Stimulated activated CD4-positive, alpha-beta T cell treated with anti-CD3 and anti-CD28 coated beads, Interleukin-12 subunit alpha, Interleukin-12 subunit beta, amount 100 ng/mL, for 48 hours (primary cell): ENCODE measurements at places on chromosomes 13 and 19.

GRCh38 chr19:34141025-34141424, 31.3 kb upstream of the LSM14A start:
- no peak for DNase-seq

DNA sequence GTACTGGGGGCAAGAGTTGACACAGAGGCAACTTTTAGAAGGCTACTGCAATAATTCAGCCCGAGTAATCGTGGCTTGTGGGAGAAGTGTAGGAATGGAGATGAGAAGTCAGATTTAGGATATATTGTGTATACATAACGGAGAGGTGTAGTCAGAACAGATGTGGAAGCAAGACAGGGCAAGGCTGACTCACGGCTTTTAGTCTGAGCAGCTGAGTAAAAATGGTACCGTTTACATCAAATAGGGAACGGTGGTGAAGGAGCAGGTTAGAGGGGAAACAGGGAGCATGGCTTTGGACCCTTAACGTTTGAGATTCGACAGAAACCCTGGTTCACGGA, 796 bp upstream of the LSM14A start:
- DNase-seq = peak; percentile 50

DNA sequence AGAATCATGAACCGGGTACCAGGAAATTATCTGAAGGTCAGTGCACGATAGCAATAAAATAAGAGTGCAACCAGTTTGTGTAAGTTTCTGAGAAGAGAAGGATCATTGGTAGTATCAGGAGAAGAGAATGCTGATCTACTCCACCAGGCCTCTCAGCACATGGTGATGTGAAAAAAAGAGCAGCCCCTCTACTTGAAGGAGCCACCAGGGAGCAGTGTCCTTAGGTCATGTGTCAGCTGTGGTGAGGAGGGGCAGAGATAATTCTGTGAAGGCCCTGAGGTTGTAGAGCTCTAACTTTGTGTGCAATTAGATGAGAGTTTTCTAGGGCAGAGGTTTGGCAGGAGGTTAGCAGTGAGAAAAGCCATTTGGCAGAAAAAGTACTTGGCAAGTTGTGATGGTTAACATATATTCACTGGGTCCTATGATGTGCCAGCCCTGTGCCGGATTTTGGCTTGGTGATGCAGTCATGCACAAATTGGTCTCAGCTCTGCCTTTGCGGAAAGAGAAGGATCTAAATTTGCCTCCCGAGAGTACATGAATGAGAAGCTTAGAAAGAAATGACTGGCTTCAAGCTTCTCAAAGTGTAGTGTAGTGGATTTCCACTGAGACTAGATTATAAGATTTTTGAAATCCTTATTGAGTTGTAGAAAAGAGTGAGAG, 19.2 kb upstream of the ZC3H13 start:
- no peak for DNase-seq

GRCh38 chr19:5081443-5082161, 112.7 kb downstream of the KDM4B start:
- DNase-seq = no peak

DNA sequence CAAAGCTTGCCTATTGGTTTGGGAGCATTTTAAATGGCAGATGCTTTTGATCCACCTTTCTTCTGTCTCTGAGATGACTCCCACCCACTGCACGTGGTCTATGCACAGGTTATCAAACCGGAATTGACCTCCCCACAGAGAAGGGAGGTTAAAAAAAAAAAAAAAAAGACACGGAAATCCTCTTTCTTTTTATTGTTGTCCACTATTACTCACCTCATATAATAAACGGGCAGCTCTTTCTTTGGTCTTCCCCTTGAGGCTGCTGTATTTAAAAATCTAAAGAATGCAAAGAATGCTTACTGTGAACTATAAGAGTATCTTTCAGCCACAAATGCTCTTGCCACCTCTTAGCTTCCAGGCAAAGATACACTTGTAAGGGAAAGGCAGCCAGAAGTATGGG, 329.7 kb downstream of the NDFIP2 start:
- DNase-seq = no peak

DNA sequence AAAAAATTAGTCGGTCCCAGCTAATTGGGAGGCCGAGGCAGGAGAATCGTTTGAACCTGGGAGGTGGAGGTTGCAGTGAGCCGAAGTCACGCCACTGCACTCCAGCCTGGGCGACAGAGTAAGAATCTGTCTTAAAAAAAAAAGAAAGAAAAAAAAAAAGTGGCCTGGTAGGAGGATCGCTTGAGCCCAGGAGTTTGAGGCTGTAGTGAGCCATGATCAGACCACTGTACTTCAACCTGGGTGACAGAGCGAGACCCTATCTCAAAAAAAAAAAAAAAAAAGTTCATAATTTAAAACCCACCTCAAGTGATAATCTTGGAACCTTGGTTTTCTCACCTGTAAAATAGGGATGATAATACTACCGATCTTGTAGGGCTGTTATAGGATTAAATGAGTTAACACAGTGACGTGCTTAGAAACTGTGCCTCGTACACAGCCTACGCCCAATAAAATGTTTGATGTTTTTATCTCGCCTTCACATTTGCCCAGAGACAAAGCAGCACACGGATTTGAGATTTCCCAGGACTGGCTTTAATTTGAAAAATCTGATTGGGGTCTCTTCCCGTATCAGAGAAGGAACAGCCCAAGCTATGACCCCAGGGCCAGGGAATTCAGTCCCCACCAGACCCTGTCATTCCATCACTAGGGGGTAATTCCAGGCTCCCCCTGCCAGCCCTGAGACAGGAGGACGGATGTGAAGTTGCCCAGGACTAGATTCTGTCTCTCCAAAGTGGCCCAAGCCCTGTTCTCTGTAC, 3.6 kb downstream of the SERTAD1 start:
- no peak for DNase-seq
